ENCODE measurements at places on chromosomes 12 and 14.

- DNase-seq, result peak; percentile 44
Measured at GRCh38 chr12:54993181-54993835, 8.7 kb upstream of the TESPA1 start.

DNA sequence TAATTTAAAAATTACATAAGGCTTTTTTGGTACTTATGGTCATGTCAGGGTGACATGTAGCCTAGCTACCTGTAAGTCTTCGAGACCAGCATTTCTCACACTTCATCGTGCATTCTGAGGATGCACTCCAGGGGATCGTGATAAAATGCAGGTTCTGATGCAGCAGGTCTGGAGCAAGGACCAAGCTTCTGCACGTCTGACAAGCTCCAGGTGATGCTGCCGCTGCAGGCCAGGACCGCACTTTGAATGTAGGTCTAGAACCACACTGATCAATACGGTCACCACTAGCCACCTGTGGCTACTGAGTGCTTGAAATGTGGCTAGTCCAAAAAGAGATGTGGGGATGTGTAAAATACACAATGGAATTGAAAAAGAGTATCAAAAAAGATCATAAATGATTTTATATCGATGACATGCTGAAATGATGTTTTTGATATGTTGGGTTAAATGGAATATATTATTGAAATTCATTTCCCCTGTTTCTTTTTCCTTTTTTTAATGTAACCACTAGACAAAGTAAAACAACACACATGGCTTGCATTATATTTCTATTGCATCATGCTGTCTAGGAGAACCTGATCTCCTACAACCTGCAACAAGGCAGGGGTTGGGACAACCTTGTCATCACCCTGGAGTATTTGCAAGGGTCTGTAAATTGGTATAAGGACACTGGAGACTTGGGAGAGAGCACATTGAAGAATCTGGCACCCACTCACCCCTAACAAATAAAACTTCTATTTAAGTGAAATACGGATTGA is 142.4 kb downstream of the DPF3 start:
- DNase-seq, result no peak

GRCh38 chr12:108322998-108323397 is 16.1 kb downstream of the CMKLR1 start:
- no peak for DNase-seq

DNA sequence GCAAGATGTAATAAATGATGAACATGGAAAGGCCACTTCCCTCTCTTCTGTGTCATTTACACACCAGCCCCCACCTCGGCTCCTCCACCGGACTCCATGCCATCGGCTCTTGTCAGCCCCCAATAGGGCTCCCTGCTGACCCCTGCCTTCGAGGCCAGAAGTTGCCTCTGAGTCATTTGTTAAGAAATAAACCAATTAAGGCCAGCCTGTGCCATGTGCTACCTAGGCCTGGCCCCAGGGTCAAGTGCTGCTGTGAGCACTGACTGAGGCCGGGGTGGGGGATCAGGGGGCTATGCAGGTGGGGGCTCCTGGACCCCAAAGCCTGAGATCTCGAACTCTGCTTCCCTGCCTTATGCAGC is 53.2 kb downstream of the TESC start:
- peak; percentile 36 for DNase-seq

- no peak for DNase-seq
Measured at GRCh38 chr14:77474479-77475177, 16.7 kb downstream of the AHSA1 start.

GRCh38 chr12:108642269-108642870 is 8.7 kb upstream of the SELPLG start:
- no peak for DNase-seq

GRCh38 chr12:99157946-99158345 is 489.6 kb upstream of the GARIN6 start:
- no peak for DNase-seq

GRCh38 chr14:43042408-43042807 is 1435.7 kb downstream of the LRFN5 start:
- DNase-seq, result no peak

DNA sequence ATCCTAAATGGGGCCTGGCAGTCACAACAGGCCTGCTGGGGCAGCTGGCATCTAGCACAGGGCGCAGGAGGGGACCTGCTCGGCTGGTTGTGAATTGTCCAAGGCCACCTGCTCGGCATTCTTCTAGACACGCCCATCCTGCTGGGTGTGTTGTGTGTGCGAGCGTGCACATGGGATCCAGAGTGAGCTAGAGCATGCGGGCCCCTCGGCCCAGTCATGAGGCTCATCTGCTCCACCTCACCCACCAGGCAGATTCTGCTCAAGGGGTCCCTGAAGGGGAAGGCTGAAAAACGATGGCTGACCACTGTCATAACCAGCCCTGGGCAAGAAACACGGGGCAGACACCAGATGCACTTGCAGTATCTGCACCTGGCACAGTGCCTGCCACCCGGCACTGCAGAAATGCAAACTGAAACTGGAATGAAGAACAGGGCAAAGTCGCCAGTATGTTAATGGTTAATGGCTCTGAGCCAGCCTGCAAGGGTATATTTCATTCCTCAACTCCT is 31.8 kb downstream of the MAX start:
- DNase-seq, result no peak

GRCh38 chr12:58639318-58639934 is 280.9 kb downstream of the LRIG3 start:
- no peak for DNase-seq

DNA sequence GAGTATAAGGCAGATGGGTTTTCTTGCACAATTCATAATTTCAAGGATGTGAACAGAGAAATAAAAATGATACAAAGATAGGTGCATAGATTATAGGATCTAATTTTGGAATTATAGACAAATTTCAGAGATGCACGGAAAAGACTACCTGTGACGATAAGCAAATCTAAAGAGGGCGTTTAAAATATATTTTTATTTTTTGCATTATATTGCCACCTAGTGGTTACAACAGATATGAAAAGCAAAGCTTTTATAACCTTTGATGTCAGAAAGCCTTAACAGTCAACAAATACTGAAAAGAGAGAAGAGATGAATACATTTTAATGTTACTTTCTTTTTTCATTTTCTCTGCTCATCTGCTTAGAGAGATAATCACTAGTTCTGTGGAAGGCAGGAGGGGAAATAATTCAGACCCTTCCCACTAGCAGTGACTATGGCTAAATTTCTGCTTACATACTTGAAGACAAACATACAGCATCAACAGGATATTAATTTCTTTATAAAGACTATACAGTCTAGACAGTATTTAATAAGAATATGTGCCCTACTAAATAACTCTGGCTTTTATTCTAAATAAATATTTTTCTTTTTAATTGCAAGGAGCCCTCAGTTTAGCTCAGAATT is 46.3 kb downstream of the NTS start:
- no peak for DNase-seq

DNA sequence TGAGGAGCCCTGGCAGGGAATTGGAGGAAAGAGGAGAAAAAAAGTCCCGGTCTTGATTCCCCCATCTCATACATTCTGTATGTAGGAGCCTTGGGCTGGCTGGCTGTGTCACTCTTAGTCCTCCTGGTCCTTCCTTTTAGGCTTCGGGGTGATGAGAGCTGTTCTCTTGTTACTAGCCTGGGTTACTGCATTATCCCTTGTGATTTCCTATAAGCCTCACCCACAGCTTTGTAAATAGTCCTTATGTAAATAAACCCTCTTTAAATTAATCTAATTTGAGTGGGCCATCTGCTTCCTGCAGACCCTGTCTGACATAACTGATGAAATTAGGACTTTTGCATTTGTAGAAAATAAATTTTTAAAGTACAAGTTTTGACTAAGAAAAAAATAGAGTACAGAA is 19.2 kb downstream of the DNM1L start:
- DNase-seq, result no peak

- no peak for DNase-seq
Measured at GRCh38 chr12:74586251-74586650, 48.6 kb downstream of the ATXN7L3B start.

DNA sequence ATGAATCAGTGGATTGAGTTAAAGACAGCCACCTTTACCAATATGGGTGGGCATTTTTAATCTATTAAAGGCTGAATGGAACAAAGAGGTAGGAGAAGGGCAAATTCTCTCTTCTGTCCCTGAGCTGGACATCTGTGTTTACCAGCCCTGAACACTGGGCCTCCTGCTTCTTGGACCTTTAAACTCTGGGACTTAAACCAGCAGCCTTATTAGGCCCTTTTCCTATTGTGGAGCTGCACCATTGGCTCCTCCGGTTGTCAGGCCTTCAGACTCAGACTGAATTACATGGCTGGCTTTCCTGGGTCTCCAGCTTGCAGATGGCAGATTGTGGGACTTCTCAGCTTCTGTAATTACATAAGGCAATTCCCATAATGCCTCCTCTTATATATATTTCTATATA is 6.4 kb downstream of the SERPINA6 start:
- no peak for DNase-seq

- no peak for DNase-seq
Measured at GRCh38 chr12:41636653-41637052, 448.5 kb downstream of the PDZRN4 start.

GRCh38 chr14:100241279-100241678 is 2.3 kb downstream of the YY1 start:
- no peak for DNase-seq

- DNase-seq, result no peak
Measured at GRCh38 chr12:116166306-116166705, 111.2 kb downstream of the MED13L start.

- peak; percentile 50 for DNase-seq
Measured at GRCh38 chr14:30848449-30849240, 25.7 kb upstream of the COCH start.

DNA sequence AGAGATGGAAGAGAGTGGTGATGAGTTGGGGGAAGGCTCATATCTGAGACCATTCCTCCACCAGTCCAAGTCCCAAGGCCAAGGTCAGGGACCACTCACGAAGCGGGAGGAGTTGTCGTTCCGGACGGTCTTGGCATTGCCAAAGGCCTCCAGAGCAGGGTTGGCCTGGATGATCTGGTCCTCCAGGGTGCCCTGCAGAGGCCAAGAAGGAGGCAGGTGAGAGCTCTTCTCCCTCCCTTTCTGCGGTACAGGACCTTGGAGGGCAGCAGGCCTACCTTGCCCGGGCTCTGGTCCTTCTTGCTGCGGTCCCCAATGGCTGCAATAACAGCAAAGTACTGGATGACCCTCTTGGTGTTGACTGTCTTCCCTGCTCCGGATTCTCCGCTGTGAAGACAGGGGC is 4.0 kb downstream of the MYH7 start:
- no peak for DNase-seq

DNA sequence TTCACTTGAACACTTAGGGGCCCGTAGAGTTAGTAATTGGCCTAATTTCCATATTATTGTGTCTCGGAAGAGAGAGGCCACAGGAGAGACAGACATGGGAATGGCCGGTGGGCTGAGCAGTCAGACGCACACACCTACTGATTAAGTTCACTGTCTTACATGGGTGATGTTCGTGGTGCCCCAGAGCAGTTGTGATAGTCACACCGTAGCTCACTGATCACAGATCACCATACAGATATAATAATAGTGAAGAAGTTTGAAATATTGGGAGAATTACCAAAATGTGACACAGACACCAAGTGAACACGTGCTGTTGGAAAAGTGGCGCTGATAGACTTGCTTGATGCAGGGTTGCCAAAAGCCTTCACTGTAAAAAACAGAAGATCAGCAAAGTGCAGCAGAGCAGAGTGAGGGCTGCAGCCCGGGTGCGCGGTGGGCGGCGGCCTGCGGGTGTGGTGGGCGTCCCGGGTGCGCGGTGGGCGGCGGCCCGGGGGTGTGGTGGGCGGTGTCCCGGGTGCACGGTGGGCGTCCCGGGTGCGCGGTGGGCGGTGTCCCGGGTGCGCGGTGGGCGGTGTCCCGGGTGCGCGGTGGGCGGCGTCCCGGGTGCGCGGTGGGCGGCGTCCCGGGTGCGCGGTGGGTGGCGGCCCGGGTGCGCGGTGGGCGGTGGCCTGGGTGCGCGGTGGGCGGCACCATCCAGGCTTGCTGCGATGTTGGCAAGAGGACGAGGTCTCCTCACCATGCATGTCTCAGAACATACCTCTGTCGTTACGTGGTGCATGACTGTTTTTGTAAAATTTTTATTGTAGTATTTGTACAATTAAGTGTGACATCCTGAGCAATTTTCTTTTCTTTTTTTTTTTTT is 34.3 kb upstream of the TEX22 start:
- no peak for DNase-seq

DNA sequence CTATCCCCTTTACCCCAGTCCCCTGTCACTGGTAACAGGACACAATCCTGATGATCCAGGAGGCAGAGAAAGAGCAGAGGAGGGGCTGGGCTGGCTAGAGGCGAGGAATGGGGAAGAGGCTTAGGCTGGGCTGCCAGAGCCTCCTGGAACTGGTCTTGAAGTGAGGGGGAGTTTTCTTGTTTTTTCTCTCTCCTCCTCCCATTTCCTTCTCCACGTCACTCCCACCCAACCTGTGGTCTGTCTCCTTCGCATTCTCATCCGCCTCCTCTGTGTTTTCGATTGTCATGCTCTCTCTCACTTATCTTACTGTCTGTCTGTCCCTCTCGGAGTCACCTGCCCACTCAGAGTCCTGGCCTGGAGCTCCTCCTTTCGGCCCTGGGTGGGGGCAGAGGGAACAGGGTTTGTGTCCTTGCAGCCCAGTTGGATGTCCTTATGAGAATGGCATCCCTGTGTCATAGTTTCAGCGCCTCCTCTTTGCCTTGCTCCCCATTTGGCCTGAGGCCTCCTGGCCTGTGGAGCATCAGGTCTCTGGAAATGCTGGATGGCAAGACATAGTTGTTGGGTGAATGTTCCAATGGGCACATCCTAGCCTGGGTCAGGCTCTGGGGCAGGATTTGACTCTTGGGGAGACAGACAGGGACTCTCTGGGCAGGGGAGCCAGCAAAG is 3.4 kb upstream of the KRT80 start:
- DNase-seq, result no peak

- no peak for DNase-seq
Measured at GRCh38 chr12:128820253-128820652, 3.5 kb downstream of the SLC15A4 start.

- DNase-seq, result no peak
Measured at GRCh38 chr14:28398506-28398905, 368.1 kb upstream of the FOXG1 start.

DNA sequence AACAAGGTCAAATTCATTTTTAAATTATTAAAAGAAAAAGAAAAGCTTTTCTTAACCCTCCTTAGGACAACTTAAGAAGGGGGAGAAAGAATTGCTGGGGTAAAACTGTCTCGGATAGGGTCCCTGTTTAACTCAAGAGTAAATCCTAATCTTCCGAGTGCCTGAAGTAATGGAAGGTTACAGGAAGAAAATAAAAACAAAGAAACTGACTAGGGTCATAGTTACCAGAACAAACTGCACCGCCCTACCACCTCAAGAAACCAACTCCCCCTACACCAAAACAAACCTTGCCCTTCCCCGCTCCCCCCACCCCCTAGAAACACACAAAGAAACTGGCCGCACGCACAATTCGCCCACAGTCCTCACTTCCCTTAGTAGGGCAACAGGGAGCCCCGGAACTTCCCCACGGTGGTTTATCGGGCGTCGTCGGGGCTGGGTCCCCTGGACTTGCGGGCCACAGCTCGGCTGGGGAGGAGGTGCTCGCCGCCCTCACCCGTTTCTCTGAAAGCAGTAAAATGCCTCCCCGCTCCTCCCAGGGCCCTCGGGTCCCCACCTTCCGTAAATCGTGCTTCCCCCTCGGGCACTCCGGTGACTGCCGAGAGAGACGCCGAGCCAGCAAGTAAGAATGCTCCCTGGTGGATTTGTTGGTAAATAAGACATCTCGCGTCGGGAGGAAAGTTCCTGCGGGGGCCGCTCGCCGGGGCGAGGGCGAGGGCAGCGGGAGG is 2.4 kb downstream of the SINHCAF start:
- no peak for DNase-seq
